ENCODE measurements at places on chromosomes 7 and 10.
A peak's percentile ranks its signal among the peaks of the same experiment; 100 is the strongest.

GRCh38 chr7:21454182-21454581 is 26.3 kb downstream of the SP4 start:
- DNase-seq, result no peak

DNA sequence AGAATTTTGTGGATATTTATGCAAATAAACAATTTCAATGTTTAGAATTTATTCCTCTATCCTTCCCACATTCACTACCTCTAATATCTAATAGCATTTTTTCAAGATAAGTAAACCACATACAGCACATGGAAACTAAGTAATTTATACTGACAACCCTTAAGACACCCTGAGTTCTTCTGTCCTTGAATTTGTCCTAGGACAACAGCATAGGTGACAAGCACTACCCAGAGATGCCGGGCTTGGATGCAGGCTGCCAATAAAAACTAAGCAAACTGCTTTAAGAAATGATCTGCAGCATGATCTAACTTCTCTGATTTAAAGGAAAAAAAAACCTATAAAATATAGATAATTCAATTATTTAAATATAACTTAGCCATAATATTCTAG is 22.7 kb downstream of the NT5C3A start:
- DNase-seq, result no peak

- no peak for DNase-seq
Measured at GRCh38 chr7:157949711-157950110, 612.9 kb downstream of the DNAJB6 start.

- no peak for DNase-seq
Measured at GRCh38 chr7:157073335-157073734, 62.9 kb upstream of the MNX1 start.

DNA sequence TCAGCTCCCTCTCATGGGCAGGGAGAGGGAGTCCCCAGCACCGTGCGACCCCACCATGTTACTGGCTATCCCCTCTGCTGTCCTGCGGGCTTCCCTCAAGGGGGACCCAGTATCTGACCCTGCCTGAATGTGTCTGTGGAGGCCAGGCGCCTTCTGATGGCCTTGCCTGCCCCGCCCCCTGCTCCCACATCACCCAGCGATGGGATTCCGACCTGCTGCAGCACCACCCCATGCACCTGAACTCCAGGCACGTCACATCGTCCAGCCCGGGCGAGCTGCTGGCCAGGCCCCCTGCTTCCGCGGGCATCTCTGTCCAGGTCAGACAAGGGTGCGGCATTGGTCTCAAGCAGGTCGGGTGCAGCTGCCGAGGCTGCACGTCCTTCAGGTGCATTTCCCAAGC is 19.0 kb downstream of the LRRC27 start:
- DNase-seq, result no peak

- DNase-seq, result no peak
Measured at GRCh38 chr7:2260820-2261219, 18.8 kb downstream of the NUDT1 start.

DNA sequence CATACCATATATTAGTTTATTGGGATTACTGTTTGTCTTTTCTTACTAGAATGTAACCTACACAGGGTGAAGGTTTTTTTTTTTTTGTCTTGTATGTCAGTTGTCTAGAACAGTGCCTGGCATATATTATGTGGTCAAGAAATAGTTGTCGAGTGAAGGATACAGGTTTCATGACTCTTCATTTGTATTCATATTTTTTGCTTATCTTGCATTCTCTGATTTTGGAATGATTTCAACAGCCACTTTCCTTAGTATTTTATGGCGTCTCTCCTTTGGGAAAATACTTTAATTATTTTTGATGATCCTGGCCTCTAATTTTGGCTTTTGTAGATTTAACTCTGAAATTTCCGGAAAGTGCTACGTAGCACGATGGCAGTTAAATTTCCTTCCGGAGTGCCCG is 12.4 kb downstream of the RBM33 start:
- no peak for DNase-seq

GRCh38 chr10:101403161-101403560 is 49.2 kb downstream of the BTRC start:
- DNase-seq, result no peak

DNA sequence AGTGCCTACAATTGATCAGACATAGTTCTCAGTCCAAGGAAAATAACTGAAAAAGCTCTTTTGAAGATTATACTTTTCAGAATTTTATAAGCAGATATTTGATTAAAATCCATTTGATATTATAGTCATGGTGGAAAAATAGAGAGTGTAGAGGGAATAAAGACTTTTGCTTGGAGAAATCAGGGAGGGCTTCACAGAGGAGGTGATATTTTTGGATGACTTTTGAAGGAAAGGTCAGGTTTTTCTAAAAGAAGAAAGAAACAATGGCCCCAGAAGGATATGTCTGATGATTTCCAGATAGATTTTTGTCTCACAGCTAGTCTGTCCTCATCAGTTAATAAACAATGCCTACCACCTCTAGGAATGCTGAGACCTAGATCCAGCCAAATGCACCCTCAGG is 806.3 kb upstream of the CELF2 start:
- DNase-seq, result no peak

DNA sequence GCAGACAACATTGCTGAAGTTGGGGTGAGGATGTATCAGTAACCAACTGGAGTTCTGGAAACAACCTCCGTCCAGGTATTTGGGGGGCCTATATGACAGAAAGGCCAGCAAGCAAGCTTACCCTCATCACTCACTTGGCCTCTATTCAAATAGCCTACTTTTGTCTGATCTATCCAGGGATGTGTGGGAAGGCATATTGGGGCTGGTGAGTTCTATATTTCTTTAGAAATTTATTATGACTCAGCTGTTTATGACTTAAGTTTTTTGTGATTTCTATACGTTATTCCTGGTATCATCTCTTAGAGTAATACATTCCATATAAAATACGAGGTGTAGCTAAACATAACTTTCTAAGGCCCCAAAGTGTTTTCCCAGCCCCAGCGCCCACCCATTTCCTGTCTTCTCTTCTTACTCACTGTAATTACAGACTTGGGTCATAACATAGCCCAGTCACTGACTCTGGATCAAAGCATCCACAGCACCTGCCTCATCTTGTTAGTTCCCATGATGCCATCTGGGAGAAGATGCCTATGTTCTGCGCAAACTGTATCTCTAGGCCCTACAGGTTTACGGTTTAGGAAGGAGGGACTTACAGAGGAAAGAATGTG is 18.1 kb downstream of the GARS1 start:
- DNase-seq, result no peak

DNA sequence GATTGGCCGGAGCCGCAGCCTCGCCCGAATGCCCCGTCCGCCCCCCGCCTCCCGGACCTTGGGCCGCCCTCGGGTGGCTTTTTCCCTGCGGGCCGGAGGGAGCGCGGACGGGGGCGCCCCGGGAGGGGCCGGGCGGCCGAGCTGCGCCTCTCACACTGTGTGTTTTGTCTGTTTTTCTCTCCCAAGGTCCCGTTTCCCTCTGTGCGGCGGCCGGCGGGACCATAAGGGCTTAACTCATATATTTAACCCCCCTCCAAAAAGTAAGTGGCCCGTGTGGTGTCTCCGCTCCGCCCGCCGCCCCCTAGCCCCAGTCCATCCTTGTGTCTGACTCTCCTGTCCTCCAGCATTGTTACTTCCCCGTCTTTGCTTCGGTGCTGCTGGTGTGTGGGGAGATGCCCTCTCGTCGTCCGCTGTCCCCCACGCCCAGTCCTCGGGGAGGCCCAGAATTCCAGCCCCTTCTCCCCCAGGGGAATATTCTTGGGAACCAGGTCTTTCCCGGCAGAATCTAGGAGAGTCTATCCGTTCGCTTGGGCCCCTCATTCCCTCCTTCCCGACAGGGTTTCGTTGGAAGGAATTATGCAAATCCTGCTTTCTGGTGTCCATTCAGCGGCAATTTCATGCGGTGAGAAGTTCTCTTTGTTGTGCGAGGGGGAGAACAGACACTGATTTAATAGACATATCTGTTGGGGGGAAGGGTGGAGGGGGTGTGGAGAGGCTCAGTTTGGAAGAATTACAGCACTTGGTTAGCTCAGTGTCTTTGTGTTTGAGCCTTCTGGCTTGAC is 1.3 kb downstream of the LCOR start:
- no peak for DNase-seq

DNA sequence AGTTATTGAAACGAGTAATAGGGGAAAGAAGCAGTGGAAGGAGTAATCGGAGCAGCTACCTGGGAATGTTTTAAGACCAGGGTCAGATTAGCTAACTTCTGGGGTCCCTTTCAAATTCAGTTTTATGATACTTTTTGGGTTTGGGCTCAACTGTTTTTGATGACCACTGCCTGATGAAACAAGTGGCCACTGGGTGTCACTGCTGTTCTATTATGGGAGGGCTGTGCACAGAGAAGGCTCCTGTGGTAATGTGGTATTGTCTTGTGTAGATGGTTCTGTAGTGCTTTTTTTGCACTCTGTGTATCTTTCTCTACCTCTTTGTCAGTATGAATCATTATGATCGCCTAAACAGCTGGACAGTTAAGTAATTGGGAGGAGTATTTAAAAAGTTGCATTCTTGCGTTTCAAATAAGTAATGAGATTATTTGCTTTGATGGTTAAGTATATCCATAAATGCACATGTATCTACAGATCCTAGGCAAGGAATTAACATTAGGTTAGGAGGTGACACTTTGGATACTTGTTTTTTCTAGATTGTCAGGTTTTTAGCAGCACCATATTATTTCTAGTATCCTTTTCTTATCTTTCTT is 128.4 kb downstream of the ABCA13 start:
- peak; percentile 66 for DNase-seq

GRCh38 chr7:99944497-99945070 is 15.2 kb upstream of the GJC3 start:
- DNase-seq, result no peak

GRCh38 chr7:33190688-33191304 is 61.4 kb downstream of the BBS9 start:
- no peak for DNase-seq

DNA sequence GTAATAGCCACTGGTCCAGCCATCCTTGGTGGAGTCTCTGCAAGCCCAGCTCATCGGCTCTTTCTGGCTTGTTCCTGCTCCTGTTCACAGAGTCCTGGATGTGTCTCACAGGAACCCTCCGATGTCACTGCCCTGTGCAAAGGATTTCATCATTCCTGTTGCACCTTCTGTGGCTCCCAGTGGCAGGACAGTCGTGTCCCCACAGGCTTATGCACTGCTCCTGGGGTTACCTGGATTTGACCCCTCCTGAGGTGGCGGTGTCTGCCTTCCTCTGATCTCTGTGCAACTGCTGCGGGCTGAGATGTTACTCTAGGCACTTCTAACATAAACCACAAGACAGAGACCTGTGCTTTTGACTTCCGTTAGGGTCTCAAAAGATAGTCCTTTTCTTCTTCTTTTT is 30.6 kb downstream of the APBB1IP start:
- no peak for DNase-seq

GRCh38 chr10:70849582-70850016 is 33.9 kb downstream of the SGPL1 start:
- no peak for DNase-seq

DNA sequence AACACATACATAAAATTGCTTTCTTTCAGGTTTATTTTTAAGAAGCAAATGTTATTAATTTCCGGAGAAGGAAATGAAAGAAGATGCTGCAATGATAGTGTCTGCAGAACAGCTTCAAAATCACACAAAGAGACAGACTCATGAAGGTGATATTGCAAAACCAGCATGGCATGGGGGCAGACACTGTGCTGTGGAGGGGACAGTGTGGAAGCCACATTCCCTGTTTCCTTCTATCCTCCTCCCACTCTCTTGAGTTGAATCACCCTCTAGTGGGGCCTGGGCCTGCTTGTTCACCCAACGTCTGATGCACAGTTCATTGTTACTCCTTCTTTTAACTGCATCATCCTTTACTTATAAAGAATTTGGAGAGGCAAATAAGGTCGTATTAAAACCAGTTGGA is 104.0 kb upstream of the INSIG1 start:
- DNase-seq, result no peak

GRCh38 chr7:51268859-51269258 is 47.8 kb downstream of the COBL start:
- no peak for DNase-seq

DNA sequence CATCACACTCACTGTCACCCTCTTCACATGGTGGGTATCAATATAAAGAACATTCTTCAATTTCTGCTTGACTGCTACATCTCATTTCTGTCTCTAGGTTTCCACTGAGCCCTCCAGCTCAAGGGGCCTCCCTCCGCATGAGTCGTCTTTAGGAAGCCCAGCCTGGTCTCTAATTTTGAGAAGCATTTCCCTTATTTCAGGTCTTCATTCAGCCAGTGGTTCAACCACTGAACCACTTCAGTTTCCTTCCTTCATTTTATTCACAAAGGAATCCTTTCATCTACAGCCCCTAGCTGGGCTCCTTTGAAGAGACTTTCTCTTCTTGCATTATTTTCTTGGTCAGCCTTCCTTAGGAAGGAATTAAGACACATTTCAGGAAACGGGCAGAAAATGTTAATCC is 257.4 kb downstream of the KCNMA1 start:
- no peak for DNase-seq

DNA sequence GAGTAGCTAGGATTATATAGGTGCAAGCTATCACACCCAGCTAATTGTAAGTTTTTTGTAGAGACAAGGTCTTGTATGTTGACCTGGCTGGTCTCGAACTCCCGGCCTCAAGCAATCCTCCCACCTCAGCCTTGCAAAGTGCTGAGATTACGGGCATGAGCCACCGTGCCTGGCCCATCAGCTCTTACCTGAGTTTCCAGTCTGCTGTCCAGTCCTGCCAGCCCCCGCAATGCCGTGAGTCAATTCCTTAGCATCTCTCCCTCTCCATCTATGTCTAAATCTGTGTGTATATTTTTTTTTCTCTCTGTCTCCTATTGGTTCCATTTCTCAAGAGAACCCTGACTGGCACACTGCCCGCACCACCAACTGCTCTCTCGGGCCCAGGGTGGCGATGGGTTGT is 127.6 kb downstream of the ACTR3B start:
- no peak for DNase-seq
